Stimulated activated CD4-positive, alpha-beta T cell treated with anti-CD3 and anti-CD28 coated beads, Interleukin-12 subunit alpha, Interleukin-12 subunit beta, amount 100 ng/mL, for 48 hours (primary cell): ENCODE measurements at places on chromosomes 5 and 9.

- DNase-seq, result no peak
These were observed 50.2 kb downstream of the FAM114A2 start for GRCh38 chr5:153988510-153988909.

DNA sequence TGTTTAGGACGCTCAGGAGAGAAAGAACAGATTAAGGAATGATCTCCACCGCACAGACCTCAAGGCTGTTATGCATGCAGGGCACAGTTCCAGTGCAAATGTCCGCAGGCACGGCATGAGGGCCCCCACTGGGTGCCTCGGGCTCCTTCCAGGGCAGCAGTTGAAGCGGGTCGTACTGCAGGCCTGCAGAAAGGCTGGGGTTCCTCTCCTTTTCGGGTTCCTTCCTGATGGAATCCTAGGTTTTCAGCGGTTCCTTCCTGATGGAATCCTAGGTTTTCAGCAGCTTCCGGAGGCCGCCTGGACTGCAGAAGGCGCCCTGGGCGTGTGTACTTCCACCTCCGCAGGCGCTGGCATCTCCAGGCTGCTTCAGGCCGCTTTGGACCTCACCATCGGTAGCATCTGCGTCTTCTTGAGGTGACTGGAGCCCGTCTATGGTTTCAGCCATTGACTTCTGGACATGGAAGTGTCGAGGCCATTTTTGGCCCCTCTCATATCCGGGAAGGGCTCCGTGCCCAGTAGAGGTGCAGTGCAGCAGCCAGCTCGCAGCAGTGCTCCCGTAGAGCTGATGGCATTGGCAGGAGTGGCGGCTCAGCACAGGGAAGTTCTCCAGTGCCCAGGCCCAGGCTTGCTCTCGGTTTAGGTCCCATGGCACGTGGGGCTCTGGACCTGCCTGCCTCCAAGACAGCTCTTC lies 5.6 kb upstream of the MGAT4B start:
- no peak for DNase-seq

- no peak for DNase-seq
These were observed 1080.5 kb upstream of the DMAC1 start for GRCh38 chr9:8880060-8880459.

GRCh38 chr5:149372932-149373331 lies 6.2 kb downstream of the IL17B start:
- no peak for DNase-seq

DNA sequence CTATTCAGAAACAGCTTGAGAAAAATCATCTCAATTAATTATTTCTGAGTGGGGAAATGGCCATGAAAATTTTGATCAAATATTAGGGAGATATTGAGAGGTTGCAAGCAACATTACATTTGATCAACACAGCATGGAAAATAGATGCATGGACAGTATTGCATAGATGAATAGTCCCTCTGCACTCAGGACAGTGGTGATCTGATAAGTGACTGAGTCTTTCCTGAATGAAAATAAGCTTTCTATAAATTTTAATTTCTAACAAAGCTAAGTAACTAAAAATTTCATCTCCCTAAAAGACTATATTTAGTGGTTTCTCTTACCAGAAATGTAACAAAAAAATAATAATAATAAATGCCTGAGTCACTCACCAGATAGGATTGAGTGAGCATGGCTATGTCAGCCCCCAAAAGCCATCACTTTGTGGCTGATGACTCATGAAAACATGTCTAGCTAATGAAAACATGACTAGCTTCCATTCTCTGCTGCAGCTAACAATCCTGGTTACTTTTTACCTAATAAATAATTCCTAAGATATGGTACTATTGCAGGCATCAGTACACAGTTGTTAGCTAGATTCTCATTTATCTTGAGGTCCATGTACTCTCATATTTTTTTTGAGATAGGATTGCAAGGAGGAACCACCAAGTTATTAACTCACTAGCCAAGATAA lies 1294.8 kb upstream of the ACO1 start:
- no peak for DNase-seq
